HL-60 (cell line): ENCODE measurements at places on chromosomes 3 and 15.

DNA sequence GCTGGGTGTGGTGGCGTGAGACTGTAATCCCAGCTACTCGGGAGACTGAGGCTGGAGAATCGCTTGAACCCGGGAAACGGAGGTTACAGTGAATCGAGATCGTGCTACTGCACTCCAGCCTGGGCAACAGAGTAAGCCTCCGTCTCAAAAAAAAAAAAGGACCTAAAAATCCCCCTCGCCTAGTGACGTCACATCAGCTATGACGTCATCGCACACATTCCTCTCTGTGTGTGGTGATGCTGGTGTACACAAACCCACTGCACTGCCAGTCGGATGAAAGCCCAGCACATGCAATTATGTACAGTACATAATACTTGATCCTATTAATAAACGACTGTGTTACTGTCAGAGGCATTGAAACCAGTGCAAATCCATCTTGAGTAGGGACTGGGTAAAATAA is 40.2 kb upstream of the SEC61A1 start:
- no peak for DNase-seq

GRCh38 chr3:107416138-107416537 is 38.9 kb downstream of the CCDC54 start:
- DNase-seq = no peak

- DNase-seq = no peak
These were observed 383.7 kb downstream of the MFSD1 start for GRCh38 chr3:159185443-159186050.

GRCh38 chr3:16548721-16549120 is 35.2 kb upstream of the RFTN1 start:
- DNase-seq = no peak

DNA sequence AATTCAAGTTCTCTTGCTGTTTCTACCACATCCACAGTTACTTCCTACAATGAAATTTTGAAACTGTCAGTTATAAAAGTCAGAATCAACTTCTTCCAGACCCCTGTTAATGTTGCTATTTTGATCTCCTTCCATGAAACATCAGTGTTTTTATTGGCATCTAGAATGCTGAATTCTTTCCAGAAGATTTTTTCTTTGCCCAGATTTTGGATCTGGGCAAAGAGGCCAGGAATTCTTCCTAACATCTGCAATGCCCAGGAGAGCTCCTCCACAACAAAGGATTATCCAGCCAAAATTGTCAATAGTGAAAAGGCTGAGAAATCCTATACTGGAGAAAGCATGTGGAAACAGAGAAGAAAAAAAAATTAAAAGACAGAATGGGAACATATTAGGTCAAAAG is 75.5 kb downstream of the SERPINI1 start:
- DNase-seq = no peak

DNA sequence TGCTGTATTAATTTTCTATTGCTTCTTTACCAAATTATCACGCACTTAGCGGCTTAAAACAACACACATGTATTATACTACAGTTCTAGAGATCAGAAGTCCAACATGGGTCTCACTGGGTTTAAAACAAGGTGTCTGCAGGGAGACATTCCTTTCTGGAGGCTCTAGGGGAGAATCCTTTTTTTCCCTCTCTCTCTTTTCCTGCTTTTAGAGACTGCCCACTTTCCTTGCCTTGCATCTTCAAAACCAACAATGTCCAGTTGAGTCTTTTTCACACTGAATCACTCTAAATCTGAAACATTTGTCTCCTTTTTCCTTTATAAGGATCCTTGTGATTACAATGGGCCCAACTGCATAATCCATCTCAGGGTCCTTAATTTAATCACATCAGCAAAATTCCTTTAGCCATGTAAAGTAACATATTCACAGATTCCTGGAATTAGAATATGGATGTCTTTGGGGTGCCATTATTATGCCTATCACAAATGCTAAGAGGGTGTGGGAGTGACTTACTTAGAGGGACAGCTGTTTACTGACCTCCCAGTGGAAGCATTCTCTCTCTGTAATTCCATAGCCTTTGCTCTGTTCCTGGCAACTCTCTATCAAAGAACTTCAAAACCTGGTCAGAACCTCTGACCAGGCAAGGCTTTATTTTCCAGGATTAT is 21.8 kb downstream of the CD200 start:
- DNase-seq = no peak

- DNase-seq = no peak
These were observed 40.5 kb downstream of the ZNF609 start for GRCh38 chr15:64500695-64501395.

DNA sequence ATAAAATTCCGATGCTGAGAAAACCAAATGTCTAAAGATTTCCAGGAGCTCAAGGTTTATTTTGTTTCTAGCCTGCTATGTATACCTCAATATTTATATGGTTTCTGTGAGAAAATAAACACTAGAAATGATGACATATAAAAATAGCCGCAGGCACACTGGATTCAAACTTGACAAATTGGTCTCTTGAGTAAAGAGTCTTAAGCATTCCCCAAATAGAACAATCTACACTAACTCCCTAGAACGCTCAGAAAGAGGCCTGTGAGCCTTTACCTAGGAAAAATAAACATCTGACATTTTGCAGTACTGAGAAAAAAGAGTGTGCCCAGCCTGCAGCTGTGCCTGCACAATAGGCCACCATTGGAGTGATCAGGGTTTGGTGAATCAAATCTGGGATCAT is 75.2 kb downstream of the NEK10 start:
- no peak for DNase-seq

DNA sequence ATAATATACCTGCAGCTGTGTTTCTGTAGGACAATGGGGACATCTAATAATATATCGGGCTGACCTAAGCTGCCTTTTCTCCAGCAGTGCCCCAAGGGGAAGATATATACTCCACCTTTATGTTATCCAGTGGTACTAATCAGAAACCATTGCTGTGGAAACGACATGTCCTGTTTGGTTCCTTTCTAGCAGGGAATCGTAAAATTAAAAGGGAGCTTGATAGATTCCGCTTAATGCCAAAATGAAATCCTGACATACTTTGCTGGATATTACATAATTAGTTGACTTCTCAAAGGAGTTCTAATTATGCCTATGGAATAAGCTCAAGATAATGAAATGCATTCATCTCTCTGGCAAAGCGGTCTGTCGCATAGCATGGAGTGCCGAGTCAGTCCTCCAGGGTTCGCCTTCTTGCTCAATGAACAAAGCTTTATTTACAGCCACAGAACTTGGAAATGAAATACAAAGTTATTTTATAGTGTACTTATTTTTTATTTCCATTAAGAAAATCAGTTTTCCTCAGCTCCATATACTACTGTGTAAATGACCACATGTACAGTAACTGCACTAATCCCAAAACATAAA is 262.8 kb downstream of the LRTM1 start:
- no peak for DNase-seq

DNA sequence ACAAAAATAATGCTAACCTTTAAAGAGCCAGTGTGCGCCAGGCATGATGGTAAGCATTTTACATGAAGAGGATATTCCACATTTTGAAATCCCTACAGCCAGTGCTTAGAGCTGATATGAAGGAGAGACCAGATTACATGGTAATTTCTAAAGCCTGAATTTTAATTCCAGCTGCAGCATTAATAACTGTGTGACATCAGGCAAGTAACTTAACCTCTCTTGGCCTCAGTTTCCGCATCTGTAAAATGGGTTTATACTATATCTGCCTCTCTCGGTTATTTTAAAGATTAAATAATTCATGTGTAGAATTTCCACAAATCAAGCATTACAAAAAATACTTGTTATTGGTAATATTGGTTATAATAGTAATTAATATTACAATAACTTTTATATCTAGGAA is 165.4 kb downstream of the UACA start:
- no peak for DNase-seq

- DNase-seq = no peak
These were observed 7.5 kb upstream of the IL5RA start for GRCh38 chr3:3117651-3118050.

GRCh38 chr3:17023006-17023664 is 138.4 kb downstream of the PLCL2 start:
- DNase-seq = no peak

GRCh38 chr3:34405159-34405558 is 606.7 kb downstream of the PDCD6IP start:
- DNase-seq = no peak

DNA sequence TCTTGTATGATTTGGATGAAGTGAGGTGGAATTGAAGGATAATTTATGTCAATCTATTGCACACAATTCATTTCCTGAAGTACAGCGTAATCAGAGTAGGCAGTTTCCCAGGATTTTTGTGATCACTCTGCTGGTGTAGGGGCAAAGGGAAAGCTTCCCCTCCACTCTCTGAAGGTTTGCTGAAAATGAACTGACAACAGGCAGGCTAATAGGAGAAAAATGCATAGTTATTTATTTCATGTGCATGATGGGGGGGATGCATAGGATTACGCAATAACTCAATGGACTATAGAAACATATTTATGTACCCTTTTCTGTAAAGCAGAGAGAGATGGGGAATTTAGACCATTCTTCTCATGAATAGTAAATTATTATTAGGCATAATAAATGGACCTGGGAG is 872.9 kb downstream of the NAALADL2 start:
- DNase-seq = no peak

GRCh38 chr15:53351373-53351772 is 408.1 kb downstream of the WDR72 start:
- no peak for DNase-seq
